ENCODE measurements at places on chromosomes 3 and 15.
A peak's percentile ranks its signal among the peaks of the same experiment; 100 is the strongest.

DNA sequence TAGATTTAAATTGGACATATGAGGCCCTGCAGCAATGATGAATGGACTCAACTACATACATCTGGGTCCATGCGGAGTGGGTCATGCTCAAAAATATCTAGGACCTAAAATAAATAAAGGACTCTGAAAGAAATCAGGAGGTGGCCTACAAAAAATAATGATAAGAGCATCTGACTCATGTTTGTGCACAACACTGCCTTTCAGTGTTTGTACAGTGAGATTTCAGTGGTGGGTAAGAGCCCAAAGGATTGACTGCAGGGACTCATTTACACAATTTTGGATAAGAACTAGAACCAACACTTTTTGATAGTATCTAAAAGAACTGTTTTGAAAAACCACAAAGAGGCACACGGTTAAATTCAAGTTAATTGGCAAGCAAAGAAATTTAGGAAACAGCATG lies 285.5 kb downstream of the SLC9A9 start:
- no peak for DNase-seq

- DNase-seq: no peak
Observed at GRCh38 chr3:129182390-129183185, 1.1 kb downstream of the CNBP start.

GRCh38 chr15:78004919-78005634 lies 72.4 kb downstream of the TBC1D2B start:
- DNase-seq: no peak

DNA sequence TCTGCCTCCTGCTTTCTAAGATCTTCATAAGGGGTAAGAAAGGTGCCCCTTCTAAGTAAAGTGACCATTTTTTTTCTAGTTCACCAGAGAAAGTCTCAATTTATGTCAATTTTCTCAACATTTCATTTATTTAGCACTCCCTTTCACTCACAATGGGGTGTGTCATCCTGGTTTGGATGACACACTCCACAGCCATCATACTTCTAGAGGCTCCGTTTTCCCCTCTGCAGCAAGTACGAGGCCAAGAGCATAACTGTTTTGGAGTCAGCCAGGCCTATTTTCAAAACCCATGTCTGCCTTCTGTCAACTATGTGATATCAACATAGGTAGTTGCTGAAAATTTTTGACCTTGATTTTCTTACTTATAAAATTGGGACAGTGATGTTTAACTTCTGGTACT lies 703.2 kb downstream of the NLGN1 start:
- no peak for DNase-seq

DNA sequence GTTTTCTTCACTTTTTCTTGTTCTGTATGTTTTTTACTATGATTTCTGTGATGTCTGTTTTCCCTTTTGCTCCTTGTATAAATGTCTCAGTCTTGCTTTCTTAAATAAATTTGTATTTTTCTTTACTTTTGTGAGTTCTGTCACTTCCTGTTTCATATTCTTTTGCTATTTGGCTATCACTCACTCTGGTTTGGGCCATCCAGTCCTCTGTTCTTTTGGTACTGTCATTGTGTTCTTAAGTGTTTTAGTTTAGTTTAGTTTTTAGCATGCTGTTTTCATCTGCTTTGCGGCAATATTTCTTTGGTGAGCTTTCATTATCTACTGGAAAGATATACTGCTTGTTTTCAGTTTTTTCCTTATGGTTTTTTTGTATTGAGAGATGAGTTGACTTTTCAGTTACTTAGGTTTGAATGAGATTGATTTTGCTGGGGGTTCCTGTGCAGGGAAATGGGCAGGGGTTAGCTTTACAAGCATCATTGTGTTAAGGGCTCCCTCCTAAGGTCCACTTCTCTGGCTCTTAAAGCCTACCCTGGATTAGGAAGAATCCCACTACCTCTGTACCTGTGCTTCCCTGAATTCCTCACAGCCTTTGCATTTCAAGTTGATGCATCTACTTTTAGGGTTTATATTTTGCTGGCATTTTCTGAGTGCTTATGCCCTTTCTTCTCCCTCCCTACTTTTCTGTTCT lies 35.1 kb downstream of the PDCD6IP start:
- no peak for DNase-seq

- no peak for DNase-seq
Observed at GRCh38 chr3:179258820-179259219, 7.9 kb upstream of the KCNMB3 start.

GRCh38 chr15:87816811-87817210 lies 439.7 kb downstream of the NTRK3 start:
- peak; percentile 9 for DNase-seq

- DNase-seq: no peak
Observed at GRCh38 chr15:72161361-72162132, 36.0 kb downstream of the GRAMD2A start.

DNA sequence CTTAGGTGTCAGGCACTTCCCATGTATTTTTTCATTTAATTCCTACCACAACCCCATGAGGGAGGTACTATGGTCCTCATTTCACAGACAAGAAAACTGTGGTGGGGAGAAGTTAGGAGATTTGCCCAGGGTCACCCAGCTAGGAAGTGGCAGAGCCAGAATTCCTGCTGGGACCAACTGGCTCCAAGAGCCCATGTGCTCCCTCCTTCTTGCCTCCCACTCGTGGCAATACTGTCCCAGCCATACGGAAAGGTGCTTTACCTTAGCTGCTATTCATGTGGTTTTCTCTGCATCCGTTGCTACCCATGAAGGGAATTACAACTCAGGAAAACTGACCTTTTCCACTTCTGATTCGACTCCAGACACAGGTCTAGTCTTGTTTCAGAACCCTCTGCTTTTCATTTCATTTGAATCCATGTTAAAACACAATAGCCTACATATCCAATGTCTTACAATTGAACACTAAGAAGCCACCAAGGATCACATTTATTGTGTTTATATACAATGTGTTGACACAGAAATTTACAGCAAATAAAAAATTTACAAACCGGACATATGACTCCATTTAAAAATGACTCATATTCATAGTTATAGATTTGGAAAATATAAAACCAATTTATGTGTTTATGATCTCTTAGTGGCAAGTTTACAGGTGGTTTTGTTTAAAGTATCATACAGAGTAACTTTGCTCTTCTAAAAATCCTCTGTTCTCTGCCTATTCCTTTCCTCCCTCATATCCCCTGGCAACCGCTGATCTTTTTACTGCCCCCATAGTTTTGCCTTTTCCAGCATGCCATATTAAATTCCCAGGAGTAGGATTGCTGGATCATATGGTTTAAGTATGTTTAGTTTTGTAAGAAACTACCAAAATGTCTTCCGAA lies 58.8 kb downstream of the BTD start:
- no peak for DNase-seq

- DNase-seq: peak; percentile 61
Observed at GRCh38 chr3:30289324-30289723, 317.1 kb upstream of the TGFBR2 start.

GRCh38 chr15:38598749-38599148 lies 34.1 kb upstream of the RASGRP1 start:
- DNase-seq: no peak

DNA sequence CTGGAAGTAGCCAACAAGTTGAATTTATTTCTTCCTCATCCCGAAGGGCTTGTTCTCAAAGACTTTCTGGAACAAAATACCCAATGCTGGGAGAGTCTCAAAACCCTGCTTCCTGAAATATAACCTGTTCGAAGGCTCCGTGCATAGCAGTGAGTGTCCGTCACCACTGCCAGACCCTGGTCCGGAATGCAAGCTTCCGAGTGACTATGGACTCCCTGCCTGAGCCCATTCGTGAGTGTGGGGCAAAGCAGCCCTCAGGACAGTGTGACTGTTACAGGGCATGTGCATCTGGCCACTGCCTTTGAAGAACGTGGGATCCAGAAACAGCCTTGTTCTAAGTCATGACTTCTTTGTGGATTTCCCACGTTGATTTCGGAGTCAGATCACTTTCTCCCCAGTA lies 214.5 kb upstream of the IGF1R start:
- no peak for DNase-seq

DNA sequence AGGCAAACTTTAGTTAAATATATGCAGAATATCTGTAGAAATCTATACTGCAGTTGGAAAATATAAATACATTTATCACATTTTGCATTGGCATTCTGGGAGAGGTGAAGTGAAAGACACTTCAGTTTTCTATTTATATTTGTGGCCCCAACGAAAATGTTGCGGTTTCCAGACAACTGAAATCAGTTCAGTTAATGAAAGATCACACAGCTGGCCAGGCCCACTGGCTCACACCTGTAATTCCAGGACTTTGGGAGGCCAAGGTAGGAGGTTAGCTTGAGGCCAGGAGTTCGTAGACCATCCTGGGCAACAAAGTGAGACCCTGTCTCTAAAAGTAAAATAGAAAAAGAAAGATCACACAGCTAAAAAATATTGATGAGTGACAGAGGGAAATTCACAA lies 11.9 kb upstream of the CLASP2 start:
- DNase-seq: no peak

DNA sequence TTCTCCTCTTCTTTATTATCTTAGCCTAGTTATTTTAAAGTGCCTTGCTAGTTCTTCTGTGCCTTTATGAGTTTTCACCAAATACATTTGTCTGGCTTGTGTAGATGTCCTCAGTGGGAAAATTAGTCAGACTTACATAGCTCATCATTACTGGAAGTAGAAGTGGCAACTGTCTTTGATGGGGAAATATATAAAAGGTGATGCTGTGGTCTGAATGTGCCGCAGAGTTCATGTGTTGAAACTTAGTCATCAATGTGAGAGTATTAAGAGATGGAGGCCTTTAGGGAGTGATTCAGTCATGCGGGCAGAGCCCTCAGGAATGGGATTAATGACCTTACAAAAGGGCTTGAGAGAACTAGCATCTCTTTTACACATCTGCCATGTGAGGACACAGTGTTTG lies 6.4 kb upstream of the ERICH6 start:
- no peak for DNase-seq

- no peak for DNase-seq
Observed at GRCh38 chr3:61780016-61780415, 218.6 kb downstream of the PTPRG start.

- no peak for DNase-seq
Observed at GRCh38 chr3:40719660-40720287, 195.0 kb downstream of the ZNF621 start.

- DNase-seq: peak; percentile 7
Observed at GRCh38 chr3:117898722-117899522, 1135.7 kb downstream of the IGSF11 start.

GRCh38 chr3:28173836-28174235 lies 67.6 kb upstream of the CMC1 start:
- no peak for DNase-seq

DNA sequence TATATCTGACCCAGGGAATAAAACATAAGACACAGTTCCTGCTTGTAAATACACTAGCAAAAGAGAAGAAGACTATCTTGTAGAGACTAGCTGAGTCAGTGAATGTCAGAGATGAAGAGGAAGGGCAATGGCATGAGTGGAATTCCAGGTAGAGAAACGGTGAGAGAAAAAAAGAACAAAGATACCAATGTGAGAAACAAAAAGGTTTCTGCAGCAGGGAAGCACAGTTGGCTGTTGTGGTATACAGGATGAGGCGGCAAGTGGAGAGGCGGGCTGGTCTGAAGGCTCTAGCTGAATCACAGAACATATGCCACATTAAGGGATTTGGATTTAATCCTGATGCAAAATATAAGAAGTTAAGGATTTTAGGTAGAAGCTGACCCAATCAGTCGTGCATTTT lies 17.1 kb upstream of the TASOR start:
- DNase-seq: no peak

GRCh38 chr3:21750831-21751391 lies at the start of gene ZNF385D:
Gene ZNF385D, minus strand, starts transcription at chr3:21751210. Its CDS starts 294 bp downstream, at chr3:21750916.
- DNase-seq: no peak

- no peak for DNase-seq
Observed at GRCh38 chr15:58432401-58432800, 610 bp downstream of the LIPC start.

DNA sequence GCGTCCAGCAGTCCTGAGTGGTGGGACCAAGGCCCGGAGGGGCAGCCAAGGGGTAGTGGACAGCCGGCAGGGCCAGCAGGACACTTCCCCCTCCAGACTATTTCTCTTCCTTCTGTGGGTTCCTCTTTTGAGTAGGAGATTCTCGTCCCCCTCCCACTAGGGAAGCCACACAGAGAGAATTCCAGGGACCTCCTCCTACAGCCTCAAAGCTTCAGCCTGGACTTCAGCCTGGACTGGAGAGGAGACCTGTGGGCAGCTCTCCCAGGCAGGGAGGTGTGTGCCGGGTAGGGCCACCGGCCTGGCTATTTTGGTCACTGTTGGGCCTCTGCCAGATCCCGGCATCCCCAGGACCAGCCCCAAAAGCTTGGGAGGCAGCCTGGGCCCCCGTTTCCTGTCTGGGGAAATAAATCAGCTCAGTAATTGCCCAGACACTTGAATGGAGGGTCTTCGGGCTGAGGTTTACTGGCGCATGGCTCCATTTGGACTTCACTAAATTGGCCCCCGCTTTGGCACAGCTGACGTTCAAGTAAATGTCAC lies 1.3 kb downstream of the SLC6A6 start:
- DNase-seq: peak; percentile 78

DNA sequence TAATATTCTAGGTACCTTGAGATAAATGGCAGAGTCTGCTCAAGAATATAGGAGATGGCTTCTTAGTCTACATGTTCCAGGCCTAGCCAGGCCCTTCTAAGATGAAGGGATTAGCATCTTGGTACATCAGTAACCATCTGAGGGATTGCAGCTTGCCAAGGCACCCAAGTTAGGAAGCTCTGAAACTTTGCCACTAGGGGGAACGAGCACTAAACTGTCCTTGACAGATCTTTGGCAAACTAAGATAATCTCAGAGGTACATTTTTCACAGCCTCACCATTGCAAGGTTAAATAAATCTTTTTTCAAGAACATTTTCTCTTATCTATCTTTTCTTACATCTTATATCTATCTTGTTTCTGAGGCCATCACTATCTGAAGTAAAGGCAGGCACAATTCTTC lies 351.2 kb downstream of the RAP2B start:
- DNase-seq: peak; percentile 4

- DNase-seq: peak; percentile 54
Observed at GRCh38 chr15:62935300-62936081, 107.1 kb upstream of the TPM1 start.

GRCh38 chr3:50271314-50271936 lies 2.5 kb downstream of the SEMA3B start:
- no peak for DNase-seq

GRCh38 chr15:69290346-69291164 lies 8.2 kb upstream of the PAQR5 start:
- no peak for DNase-seq

DNA sequence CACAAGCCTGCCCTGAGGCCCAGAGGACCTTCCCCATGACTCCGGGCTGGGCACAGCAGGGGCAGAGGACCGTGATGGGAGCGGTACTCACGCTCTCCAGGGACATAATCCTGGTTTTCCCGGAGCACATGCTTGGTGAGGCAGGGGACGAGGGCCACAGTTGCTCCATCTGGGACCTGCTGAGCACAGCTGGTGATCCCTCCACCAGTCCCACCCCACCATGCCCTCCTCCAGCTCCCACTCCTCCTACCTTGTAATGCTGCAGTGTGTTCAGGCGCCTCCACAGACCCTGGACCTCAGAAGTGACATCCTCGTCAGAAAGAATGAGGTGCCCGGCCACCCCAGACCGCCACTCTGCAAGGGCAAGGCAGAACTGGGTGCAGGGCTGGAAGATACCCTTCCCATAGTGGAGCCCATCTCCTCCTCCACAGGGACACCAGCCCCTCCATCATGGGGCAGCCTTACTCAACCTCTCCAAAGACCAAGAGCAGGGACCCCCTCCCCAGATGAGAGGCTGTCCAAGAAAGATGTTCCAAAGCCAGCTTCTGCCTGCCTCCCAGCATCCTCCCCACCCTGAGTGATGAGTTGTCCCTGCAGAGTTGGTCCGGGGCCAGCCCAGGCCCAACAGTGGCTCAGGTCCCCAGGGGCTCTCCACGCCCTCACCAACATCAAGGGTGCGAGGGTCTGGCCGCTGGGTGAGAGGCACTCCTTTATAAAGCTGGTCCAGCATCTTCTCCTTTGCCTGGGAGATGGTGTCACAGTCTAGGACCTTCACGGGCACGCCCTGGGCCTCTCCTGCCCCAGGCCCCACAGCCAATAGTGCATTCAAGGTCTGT lies 19.5 kb downstream of the PLXNB1 start:
- no peak for DNase-seq

All from suppressor macrophage treated with lipopolysaccharide for 4 hours (primary cell).